Mucosa of descending colon (tissue), 3 donors: ENCODE measurements at places on chromosomes 5 and 9. TPM values are rescaled to one million over a fixed set of nuclear protein-coding genes. Genes with fewer than 3 reads are reported as not detected.

- no peak for DNase-seq
Observed at GRCh38 chr5:51380603-51381207, 2.5 kb upstream of the ISL1 start.

Gene SLC6A18
- 0.89 TPM for total RNA-seq

Gene STXBP1
- total RNA-seq: 17.1 TPM

GRCh38 chr5:124952079-124952478, 205.6 kb upstream of the ZNF608 start:
- DNase-seq: no peak

GRCh38 chr9:110900917-110901316, 137.4 kb downstream of the LPAR1 start:
- DNase-seq: no peak

GRCh38 chr9:129840034-129840433, 4.8 kb downstream of the USP20 start:
- no peak for DNase-seq

- no peak for DNase-seq
Observed at GRCh38 chr9:85163415-85163814, 493.9 kb downstream of the NTRK2 start.

GRCh38 chr5:14250084-14250695, 107.0 kb downstream of the TRIO start:
- DNase-seq: peak; percentile 69

DNA sequence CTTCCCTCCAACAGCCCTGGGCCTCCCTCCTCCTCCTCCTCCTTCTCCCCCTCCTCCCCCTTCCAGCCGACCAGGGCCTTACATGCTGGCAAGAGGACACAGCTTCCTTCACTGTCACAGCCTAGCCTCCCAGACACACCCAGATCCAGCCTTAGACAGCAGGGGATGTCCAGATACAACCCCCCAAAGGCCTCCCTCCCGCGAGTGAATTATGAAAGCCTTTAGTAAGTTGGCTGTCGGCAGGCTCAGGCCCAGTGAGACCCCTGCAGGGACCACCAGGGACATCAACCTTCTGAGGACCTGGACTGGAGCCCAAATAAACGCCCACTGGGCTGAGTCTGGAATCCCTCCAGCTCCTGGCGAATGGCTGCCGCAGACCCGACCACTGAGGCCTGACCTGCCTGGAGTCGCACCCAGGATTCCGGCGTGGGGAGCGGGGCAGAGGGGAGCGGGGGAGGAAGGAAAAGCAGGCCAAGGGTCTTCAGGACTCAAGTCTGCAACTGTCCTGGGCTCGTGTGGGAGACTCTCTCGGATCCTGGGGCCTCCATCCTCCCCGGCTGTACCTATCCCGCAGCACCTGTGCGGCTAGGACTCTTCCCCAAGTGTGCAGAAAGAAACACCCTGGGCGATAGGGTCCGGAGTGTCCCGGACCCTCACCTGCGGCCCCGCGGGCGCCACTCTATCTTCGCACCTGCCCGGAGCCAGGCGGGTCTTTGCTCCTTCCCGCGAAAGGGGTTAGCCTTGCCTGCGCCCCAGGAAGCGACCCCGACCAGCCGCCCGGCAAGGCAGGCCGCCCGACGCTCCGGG, 705 bp downstream of the SEPTIN8 start:
- no peak for DNase-seq

GRCh38 chr9:87648606-87649005, 77.3 kb upstream of the CTSL start:
- DNase-seq: no peak

GRCh38 chr9:137286975-137287383, 9.5 kb downstream of the TOR4A start:
- peak; percentile 83 for DNase-seq

Gene DNAH5
- 0.98 TPM for total RNA-seq

Gene CCNI2
- 12.3 TPM for total RNA-seq

DNA sequence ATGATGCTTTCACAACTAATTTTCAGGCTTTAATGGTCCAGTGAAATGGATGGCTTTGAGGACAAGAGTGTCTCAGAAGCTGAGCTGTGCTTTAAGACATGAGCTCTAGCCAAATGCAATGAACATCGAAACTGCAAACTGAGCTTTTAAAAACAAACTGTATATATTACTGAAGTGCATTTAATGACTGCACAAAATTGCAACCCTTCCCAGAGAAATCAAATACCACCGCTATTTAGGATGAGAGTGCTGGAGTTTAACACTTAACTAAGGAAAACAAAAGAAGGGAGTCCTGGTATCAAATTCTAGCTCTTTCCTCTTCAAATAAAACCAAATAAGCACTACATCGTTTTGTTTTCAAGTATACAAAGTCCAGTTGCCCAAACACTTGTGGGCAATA, 163.9 kb downstream of the SLF1 start:
- DNase-seq: no peak

DNA sequence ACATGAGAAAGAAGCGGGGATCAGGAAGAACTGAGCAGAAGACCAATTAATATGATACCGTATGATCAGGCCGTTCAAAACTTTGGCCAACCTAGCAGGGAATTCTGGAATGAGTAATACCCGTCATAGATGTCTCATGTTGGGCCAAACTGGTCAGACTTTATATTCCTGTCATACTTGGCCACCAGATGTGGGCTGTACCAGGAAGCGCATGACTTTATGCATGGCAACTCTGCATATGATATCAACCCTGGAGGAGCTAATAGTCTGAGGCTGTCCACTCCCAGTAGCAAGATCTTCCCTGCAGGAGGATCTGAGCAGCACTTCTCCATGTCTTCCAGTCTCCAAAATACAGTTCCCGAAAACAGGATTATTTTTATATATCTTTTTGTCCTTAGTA, 68.5 kb upstream of the NAA35 start:
- DNase-seq: no peak
